Skeletal muscle cell (primary cell): ENCODE measurements at places on chromosomes 1 and 21.

- no peak for DNase-seq
These were observed at the start of gene NUP210L for GRCh38 chr1:154154534-154155191. Gene NUP210L, minus strand, starts transcription at chr1:154155073.

GRCh38 chr1:114458237-114458777, 52.7 kb downstream of the TRIM33 start:
- peak; percentile 60 for DNase-seq

- peak; percentile 78 for DNase-seq
These were observed 119.2 kb downstream of the GALNT2 start for GRCh38 chr1:230186003-230186863.

GRCh38 chr1:4633346-4633745, 21.1 kb upstream of the AJAP1 start:
- no peak for DNase-seq

GRCh38 chr1:229951856-229952534, 115.0 kb upstream of the GALNT2 start:
- no peak for DNase-seq

GRCh38 chr1:162905174-162906158, 44.5 kb upstream of the CCDC190 start:
- DNase-seq = peak; percentile 59
